GM12891 (cell line): ENCODE measurements at places on chromosomes 12 and 14.

GRCh38 chr12:104538891-104539462 lies 82.2 kb downstream of the CHST11 start:
- no peak for DNase-seq

DNA sequence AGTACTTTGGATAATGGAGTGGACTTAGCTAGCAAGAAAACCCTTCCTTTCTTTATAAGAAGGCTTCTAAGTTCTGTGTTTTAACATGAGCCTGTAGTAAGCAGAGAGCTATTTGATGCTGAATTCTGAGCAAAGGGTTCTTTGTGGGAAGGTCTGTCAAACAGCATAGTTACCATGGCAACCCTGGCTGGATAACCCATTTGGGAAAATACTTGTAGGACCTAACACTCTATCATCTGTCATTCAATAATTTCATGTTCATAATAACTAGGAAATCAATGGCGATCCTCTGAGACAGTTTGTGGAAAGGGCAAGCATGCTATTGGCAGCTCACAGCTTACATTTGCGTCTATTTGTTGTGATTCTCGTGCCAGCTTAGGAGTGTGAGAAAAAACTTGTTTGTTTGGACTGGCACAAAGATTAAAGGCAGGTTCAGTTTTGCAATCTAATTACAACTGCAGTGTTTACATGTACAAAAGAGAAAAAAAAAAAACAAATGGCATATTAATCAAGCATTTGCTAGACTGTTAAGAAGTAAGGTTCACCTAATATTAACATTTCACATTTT lies 219.2 kb downstream of the PDZRN4 start:
- no peak for DNase-seq

- no peak for DNase-seq
These were observed 2.7 kb downstream of the HECTD1 start for GRCh38 chr14:31204593-31205534.

- DNase-seq = no peak
These were observed 67.0 kb downstream of the FBXW8 start for GRCh38 chr12:116977465-116978380.
